ENCODE measurements at places on chromosomes 7 and 10.

DNA sequence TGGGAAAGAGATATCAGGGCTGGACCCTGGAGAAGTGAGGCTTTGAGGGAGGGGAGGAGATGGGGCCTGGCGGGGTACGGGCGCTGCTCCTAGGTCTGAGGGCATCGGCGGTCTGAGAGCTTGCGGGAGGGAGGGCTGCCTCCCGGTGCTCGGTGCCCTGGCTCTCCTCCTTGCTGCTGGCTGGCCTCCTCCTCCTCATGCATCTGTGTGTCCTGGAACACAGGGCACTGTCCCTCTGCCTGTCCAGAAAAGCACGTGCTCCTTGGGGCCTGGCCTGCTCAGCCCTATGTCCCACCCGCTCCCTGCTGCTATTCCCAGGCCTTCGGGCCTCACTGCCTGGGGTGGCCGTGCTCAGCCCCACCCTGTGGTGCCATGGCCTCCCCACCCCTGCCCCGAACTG is 166.9 kb downstream of the RNF216 start:
- DNase-seq = no peak

GRCh38 chr7:50446542-50446960 is 3.6 kb downstream of the FIGNL1 start:
- DNase-seq = no peak

- DNase-seq = no peak
Observed at GRCh38 chr10:101494650-101495049, 93.4 kb downstream of the POLL start.

- DNase-seq = no peak
Observed at GRCh38 chr10:1652151-1652550, 85.2 kb downstream of the ADARB2 start.

GRCh38 chr7:82549616-82550285 is 106.2 kb upstream of the CACNA2D1 start:
- DNase-seq = no peak

DNA sequence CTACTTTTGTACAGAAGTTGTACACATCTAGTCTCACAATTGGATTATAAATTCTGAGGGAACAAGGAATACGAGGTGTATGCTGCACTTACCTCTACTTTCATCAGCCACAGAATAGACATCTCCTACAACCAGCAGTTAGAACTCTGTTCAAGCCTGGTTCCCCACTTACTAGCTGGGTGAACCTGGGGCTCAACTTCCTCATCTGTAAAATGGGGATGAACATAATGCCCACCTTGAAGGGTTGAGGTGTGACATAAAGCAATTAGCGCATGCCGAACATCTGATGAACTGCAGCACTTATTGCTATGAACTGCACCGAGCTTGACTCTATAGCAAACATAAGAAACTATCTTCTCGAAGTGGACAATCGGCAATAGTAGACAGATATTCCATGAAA is 25.3 kb downstream of the XPNPEP1 start:
- no peak for DNase-seq

GRCh38 chr7:36440880-36441279 is 51.2 kb downstream of the ANLN start:
- peak; percentile 26 for DNase-seq

DNA sequence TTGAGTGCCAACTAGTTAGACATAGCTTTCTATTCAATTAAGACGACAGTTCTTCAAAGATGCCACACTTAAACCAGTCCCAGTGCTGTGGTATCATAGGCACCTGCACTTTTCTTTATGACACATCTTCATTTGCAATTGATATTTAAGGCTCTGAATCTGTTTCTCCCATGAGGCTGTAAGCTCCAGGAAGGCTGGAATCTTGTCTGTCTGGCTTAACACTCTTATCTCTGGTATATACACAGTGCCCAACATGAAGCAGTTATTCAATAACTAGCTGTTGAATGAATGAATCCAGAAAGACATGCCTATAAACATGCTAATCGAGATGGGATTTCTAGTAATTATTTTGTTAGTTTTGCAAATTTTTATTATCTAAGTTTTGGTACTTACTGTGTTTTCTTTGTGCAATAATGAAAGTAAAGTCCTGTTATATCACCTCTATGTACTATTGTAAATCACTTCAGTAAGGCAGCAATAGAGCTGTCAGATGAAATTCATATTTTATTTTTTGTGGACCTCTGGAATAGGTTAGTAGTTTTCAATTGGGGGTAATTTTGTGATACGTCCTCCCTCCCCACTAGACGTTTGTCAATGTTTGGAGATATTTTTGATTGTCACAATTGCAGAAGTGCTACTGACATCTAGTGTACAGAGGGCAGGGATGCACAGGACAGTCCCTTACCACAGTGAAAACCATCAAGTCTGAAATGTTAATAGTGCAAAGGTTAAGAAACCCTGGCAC is 51.3 kb upstream of the STEAP4 start:
- DNase-seq = no peak

Data from GM13976 (cell line).